ENCODE measurements at places on chromosomes 13 and 19.
A peak's percentile ranks its signal among the peaks of the same experiment; 100 is the strongest.

- no peak for DNase-seq
Measured at GRCh38 chr13:28734906-28735305, 16.1 kb upstream of the SLC46A3 start.

DNA sequence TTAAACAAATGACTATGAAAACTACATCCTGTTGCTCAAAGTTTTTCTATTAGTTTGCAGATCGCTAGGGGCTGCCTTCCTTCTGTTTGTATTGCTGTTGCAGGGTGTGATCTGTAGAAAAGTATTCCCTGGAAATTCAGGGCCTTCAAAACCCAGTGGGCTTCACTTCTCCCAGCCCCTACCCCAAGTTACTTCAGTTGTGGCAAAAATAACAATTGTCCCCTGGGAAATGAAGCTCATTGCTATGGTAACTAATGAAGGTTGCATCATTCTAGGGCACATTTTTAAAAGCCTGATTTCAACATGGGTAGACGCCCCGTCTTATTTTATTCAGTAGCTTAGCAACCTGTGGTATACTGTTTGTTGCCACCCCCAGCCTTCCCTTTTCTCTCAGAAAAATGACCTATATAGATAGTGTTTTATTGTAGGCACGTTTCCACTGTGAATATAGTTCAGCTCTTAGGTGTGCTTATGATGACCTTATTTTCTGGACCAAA lies 60.9 kb downstream of the WDFY2 start:
- peak; percentile 36 for DNase-seq

GRCh38 chr13:114070098-114070799 lies 62.2 kb downstream of the RASA3 start:
- DNase-seq = no peak

GRCh38 chr13:92894447-92894846 lies 332.2 kb upstream of the GPC6 start:
- DNase-seq = no peak

- no peak for DNase-seq
Measured at GRCh38 chr13:24124789-24125476, 35.6 kb upstream of the SPATA13 start.

DNA sequence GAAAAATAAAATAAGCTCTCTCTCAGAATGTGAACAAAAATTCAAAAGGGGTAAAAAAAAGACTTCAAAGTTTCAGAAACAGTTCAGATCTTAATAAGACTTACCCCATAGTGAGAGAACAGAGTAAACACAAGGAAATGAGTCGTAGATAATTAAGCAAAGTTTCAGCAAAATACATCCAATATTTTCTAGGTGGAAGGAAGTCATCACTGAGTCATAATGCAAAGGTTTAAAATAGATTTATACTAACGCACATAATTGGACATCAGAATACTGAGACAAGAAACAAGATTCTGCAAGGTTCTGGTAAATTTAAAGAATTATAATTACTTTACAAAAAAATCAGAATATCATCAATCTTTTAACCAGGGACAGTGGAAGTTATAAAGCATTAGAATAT lies 1370.7 kb upstream of the ATXN8OS start:
- DNase-seq = no peak

- no peak for DNase-seq
Measured at GRCh38 chr13:79479882-79480281, 1.1 kb upstream of the NDFIP2 start.

DNA sequence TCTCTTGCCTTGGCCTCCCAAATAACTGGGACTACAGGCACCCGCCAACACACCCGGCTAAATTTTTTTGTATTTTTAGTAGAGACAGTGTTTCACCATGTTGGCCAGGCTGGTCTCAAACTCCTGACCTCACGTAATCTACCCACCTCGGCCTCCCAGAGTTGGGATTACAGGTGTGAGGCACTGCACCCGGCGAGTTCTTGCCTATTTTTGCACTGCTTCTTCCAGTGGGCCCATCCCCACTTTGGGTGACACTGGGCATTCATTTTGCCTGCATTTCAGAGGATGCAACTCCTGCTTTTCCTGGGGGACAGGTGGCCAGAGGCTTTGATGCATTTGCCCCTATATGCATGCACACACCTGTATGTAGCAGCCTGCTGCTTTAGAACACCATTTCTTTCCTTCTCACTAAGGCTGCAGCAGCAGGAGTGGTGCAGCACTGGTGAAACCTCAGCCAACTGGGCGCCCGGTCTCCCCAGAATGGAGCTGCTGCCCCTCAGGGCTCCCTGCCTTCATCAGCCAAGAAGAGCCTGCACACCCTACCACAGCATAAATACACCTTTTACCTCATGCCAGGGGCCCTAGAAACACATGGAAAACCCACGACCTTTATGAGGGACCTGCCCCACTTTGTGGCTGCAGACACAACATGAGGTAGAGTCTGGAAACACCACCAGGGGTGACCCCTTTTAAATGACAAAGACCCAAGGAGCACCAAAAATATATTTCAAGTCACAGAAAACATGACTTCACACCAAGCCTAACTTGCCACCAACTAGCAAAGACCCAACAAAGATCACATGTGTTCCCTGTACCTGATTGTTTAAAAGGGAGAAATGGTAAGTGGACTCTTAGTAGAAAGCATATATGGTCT lies 36.8 kb upstream of the POP4 start:
- DNase-seq = no peak

DNA sequence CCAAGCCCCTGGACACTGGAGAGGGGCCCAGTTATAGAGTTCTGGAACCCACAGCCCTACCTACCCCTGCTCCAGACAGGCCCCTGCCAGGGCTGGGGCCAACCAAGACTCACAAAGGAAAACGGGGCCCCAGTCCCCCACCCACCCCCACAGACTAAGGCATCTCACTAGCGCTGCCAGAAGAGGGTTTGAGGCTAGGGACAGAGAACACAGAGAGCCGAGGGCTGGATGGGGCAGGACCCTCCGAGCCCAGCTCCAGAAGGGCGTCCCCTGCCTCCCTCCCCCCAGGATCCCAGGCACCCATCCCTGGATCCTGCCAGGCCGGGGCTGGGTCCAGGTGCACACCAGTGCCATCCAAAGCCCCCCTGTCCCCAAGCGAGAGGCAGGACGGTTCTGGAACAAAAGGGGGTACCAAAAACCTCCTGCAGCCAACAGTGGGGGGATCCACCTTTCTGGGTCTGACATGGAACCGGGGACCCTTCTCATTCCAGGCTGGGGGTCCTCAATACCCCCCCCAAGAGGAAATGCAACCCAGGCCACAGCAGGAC lies 4.4 kb upstream of the REXO1 start:
- DNase-seq = no peak

DNA sequence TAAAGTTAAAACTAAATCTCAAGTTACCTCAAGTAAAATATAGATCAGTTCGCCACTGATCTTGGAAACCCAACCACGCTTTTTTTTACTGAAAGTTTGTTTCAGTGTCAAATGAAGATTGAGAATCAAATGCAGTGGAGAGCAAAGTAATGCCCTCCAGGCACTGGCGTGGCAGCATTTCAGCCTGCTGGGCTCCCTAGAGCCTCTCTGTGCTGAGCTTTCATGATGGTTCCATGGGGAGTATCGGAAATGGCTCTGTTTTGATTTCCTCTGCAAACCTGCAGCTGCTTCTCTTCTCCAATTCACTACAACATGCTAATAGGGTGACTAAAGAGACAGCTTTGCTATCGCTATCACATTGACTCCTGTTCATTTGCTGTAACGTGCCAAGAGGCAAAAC lies 141.6 kb downstream of the FGF14 start:
- no peak for DNase-seq

DNA sequence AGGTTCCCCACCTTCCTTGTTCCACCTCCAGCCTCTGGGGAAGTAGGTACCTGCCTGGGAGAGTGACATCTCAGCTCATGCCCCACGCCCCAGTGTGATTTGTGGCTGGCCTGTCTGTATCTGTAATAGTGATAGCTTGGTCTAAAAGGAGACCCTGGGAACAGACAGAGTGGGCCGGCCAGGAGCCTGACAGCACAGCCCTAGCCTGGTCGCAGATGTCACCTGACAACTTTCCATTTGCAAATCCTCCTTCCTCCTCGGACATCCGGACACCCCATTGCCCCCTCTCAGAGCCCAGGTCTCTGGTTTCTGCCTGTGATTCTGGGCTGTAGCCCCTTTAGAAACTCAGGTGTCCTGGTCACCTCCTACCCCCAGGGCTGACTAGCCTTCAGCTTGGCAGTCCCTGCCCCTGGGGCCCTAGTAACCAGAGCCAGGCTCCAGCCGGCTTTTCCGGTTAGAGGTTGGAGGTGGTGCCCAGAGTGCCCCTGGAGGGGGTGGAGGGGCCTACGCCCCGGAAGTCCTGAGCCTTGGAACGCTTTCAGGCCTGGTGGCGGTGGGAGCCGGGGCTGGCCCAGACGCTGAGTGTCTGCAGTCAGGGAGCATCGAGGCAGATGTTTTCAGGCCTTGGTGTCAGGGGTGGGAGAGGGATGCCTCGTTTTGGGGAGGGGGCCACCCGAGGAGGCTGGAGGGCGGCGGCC lies 6.5 kb downstream of the LRRC8E start:
- no peak for DNase-seq

DNA sequence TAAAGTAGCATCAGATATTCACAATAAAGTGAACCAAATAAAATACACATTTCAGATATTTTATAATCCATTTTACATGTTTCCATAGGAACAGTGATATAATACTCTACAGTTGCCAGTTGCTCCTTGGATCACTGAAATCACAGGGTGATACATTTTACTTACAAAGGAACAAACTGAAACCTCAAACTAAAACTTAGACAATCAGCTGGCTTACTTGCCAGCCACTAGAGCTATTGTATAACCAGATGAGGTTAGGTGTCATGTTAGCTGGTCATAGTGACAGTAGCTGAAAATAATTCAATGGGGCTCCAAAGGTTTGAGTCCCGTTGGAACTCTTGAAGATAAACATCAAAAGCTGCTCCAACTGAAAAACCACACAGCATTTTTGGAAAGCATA lies 274.6 kb downstream of the ITGBL1 start:
- DNase-seq = no peak

- DNase-seq = peak; percentile 77
Measured at GRCh38 chr19:47240996-47241918, 10.3 kb upstream of the BBC3 start.

DNA sequence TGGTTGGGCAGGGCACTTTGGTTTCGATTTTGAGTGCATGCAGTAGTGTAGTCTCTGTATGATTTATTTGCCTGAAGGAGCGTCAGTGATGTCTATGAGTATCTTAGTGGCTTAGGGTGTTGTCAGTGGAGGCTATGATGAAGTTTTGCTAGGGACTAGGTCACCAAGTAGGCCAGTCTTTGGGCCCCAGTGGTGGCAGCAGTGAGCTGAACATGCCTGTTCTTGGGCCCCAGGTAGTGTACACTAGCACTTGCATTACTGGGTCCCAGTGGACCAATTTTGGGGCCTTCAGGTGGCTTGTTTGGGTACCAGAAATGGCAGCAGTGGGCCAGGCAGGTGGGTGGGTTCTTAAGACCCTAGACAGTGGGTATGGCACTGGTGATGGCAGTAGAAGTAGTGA lies 598.7 kb upstream of the SPRY2 start:
- DNase-seq = no peak

DNA sequence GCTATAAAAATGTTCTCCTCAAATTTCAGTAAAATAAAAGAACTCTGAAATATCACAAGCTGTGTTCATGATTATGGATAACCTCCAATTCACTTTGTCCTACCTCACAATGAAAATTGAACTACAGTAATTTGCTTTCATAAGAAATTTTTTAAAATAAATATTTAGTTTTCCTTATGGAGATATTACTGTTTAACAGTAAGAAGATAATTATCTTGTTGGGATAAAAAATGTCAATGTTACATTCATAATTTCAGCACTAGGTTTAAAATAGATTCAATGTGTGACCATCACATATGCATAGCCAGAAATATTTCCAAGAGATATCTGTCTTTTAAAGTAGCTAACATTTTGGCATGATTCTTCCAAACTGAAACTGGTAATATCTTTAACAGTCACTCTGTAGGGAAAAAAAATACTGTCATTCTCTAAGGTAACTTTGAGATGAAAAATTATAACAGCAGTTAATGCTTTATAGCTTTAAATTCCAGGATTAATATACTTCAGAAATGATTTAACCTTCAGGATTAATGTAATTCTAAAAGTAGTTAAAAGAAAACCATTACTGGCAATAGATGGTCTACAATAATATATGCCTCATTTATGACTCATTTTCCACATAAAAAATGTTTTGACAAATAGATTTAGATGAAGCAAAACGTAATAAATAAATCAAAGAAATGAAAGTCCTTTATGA lies 91.3 kb downstream of the SPRY2 start:
- DNase-seq = no peak

DNA sequence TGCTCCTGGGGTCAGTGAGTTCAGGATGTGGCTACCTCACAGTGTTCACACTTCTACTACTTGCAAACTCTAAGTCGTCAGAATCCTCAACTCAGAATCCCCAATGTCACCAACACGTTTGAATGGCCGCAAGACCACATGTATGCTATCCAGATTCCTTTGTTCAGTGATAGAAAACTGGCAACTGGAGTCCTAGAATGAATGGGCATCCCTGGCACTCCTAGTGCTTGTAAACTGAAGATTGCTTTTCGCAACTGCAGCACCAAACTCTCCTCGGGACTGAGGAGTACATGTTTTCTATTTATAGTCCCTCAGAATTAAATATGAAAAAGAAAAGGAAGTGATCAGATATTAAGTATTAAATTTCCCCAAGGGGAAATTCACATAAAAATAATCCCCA lies 4.9 kb downstream of the SMAD9 start:
- no peak for DNase-seq

DNA sequence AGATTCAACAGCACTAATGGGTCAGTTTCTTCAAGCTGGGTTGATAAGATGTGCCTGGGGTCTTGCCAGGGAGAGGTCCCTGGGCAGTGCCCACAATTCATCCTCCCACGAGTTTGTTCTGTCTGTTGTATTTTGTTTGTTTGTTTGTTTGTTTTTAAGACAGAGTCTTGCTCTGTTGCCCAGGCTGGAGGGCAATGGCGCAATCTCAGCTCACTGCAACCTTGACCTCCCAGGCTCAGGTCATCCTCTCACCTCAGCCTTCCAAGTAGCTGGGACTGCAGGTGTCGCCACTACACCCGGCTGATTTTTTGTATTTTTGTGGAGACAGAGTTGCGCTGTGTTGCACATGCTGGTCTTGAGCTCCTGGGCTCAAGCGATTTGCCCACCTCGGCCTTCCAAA lies 120.1 kb downstream of the NUFIP1 start:
- no peak for DNase-seq

DNA sequence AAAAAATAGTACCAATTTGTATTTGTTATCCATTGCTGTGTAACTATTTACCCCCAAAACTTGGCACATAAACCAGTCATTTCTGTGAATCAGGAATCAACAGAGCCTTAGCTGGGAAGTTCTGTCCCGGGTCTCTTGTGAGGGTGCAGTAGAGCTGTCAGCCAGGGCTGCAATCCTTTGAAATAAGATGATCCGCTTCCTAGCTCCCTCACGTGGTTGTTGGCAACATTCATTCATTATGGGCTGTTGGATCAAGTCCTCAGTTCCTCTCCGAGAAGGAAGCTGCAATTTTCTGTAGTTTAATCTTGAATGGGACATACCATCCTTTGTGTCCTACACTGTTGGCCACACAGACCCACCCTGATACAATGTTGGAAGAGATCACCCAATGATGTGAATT lies 277.2 kb downstream of the SUCLA2 start:
- no peak for DNase-seq
